ENCODE measurements at places on chromosomes 11 and 22.

DNA sequence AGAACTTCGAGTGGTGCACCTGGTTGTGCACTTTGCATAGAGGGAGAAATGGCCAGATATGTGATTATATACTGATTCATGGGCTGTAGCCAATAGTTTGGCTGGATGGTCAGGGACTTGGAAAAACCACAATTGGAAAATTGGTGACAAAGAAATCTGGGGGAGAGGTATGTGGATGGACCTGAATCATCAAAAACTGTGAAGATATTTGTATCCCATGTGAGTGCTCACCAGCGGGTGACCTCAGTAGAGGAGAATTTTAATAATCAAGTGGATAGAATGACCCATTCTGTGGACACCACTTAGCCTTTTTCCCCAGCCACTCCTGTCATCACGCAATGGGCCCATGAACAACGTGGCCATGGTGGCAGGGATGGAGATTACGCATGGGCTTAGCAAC lies 48.0 kb upstream of the NARS2 start:
- no peak for DNase-seq

GRCh38 chr11:66727282-66728037 lies 1.6 kb downstream of the SPTBN2 start:
- no peak for DNase-seq

- DNase-seq = no peak
These were observed 554 bp upstream of the NRIP3 start for GRCh38 chr11:9004183-9004926.

DNA sequence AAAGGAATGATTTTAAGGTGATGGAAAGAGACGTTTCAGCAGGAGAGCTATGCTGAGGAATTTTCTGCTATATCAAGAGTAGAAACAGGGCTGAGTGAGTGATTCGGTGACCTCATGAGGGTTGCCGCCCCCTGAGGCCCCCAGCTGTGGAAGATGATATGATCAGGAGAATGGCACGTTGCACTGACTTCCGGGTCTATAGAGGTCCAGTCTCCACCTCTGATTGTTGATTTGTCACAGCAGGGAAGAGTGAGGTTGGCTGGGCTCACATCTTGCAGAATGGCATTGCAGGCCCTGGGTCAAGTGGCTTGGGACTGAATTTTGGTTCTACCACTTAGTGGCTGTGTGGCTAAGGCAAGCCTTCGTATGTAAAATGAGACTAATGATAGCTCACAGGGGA lies 205.1 kb downstream of the SNX19 start:
- DNase-seq = no peak

- no peak for DNase-seq
These were observed 25.5 kb downstream of the NNMT start for GRCh38 chr11:114321621-114322257.

GRCh38 chr11:6523253-6523652 lies 26.2 kb downstream of the DNHD1 start:
- no peak for DNase-seq

DNA sequence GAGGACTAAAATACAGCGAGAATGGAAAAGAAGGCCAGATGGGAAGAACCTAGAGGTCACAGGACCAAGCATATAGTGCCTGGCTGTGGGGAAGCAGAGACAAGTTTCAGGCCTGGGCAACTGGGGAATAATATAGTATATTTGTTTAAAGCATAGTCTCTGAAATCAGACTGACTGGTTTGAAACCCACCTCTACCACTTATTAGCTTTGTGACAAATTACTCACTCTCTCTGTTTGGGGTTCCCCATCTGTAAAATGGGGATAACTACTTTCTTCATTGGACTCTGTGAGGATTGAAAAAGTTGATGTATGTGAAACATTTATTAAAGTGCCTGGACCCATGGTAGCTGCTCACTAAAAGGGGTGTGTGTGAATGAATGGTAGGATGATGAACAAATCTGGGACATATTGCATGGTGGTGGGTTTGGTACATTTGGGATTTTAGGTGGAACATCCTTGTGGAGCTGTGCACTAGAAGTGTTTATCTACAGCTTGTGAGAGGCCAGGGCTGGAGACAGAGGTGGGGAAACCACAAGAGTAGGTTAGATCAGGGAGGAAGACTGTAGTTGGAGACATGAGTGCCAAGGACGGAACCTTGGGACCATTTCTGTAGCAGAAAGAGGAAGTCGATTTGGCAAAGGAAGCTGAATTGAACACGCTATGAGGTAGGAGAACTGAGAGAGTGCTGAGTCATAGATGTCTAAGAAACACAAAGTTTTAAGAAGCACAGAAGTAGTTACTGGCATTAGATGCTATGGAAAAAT lies 52.6 kb downstream of the SWAP70 start:
- no peak for DNase-seq

DNA sequence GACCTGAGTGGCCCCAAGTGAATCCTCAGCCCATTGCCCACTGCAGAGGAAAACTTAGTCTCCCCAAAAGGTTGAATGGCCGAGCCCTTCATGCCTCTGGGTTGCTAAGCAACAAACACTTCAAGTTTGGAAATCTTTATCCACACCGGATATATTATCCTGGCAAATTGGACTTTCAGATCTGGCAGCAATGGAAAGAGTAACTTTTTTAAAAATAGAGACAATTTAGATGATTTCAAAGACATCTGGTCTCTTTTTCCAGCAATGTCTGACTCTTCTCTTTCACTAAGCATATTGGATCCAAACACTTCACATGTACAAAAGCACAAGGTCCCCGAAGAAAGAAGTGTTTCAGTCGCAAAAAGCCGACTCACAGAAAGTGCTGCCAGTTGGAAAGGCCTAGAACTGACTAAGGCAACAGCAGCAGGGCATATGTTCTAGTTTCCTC lies 505.3 kb downstream of the SOX6 start:
- no peak for DNase-seq

DNA sequence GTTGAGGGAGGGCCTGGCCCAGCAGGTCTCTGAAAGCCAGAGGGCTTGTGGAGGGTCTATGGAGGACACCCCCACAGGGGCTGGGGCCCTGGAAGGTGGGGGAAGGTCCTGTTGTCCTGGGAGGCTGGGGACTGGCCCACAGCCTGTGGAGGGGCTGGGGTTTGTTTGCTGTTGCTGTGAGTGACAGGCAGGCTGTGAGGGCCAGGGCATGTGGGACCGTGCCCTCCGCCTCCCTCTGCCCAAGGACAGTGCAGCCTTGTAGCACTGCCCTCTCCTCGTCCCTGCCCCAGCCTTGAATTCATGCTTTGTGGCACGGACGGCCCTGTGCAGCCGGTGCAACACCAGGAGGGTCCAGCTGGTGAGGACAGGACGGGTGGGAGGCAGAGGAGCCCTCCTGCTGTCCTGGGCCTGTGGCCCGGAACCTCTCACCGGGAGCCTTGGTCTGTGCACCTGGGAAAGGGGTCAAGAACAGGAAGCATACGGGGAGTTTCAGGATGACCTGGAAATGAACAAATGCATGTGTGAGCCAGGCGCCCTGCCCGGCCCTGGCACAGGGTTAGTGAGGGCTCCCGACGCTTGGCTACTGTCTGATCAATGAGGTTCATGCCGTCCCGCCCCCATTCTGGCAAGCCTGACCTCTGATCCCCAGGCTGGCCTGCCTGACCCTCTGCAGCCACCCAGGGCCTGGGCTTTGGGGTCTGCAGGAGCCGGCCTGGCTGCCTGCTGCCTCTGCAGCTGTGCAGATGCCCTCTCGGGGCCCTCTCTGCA lies 37.4 kb upstream of the PRODH start:
- DNase-seq = no peak

DNA sequence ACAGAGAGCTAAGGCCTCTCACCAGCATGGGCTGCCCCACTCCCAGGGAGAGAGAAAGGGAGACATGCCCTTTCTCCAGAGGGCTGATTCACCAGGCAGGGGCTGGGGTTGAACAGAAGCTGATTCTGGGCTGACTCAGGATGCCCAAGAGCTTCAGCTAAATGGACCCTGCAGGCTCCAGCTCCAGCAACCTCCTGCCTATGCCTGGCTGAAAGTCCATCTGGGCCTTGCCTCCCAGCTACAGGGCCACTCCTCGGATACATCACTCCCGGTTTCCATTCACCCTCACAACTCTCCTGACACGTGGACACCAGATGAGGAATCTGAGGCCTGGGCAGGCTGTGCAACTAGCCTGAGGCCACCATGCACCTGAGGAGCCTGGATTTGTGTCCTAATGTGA lies 215.5 kb downstream of the BUD13 start:
- no peak for DNase-seq

DNA sequence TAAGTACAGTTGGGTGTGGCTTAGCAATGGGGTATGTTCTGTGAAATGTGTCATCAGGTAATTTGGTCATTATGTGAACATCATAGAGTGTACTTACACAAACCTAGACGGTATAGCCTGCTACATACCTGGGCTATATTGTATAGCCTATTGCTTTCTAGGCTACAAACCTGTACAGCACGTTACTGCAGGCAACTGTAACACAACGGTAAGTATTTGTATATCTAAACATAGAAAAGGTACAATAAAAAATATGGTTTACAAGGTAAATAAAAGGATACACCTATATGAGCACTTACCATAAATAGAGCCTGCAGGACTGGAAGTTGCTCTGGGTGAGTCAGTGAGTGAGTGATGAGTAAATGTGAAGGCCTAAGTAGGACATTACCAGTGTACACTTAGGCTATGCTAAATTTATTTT lies 73.1 kb upstream of the GDPD4 start:
- DNase-seq = no peak

DNA sequence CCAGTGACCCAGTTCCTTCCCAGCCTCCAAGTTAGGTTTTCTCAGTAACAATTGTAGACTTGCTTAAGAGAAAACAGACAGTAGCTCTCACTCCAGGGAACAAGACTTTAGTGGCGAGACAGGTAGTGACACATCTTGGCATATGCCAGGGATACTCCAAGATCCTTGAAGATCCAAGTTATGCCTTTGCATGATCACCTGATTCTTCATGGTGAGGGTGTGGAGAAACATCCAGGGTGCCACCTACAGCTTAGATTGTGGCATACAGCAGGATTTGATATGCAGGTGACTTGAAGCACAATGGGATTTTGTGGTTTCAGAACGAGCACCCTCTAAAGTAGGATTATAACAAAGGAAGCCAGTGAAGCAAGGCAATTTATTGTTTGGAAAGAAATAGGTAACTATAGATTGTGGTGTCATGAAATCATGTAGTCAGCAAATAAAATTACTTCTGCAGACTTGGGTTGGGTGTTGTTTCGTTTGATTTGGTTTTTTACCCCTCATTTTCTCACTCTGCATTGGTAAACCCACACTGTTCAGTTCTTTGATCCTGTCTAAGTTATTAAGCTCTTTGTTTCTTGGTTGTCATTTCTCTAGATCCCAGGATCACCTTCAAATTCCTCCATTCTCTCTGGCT lies 9.2 kb downstream of the POU2AF3 start:
- DNase-seq = no peak

GRCh38 chr11:102457865-102458264 lies 5.3 kb upstream of the TMEM123 start:
- no peak for DNase-seq

- no peak for DNase-seq
These were observed 55.8 kb upstream of the THY1 start for GRCh38 chr11:119478711-119479285.

DNA sequence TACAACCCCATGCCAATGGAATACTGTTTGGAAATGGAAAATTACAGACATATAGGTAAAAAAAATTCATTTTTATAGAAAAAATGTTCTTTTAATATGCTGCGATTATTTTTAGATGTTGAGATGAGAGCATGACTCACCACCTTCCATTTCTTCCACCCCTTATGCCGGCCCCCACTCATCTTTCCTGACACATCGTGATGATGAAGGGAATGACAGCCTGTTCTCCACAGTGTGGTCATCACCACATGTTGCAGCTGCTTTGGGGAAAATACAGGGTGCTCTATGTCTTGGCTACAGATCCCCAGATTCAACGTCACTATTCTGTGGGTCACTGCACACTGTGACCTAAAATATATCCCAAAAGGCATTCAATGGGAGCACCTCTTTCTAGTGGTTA lies 916.2 kb downstream of the METTL15 start:
- no peak for DNase-seq

DNA sequence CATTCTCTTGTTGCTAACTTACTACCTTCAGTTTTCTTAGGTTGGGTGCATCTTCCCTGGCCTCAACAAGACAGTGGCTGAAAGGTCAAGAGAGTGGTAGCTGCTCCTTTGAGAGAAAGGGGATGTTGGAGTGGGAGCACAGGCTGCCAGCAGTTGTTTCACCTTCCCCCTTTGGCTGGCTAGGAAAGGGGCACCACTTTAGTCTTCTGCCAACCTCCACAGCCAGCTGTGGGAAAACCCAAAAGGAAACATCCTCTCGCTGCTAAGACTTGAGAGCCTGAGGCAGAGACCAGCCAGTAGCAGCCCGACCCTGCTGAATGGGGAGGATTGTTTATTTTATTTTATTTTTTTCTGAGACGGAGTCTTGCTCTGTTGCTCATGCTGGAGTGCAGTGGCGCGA lies 34.4 kb downstream of the MARK2 start:
- DNase-seq = no peak

DNA sequence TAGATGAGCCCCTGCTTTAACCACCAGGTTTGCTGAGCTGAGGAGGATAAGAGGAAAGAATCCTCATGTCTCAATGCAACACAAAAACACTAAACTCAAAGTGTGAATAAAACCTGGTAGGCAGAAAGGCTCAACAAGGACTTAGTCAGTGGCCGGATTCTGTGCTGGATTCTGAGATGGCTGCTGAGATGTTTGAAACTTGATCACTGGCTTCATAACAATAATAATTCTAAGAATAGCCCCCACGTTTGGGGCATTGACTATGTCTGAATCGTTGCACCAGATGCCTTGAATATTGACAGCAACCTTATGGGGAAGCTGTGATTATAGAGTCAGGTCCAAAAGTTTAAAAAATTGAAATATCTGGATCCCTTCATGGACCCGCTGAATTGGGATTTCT lies 4.6 kb downstream of the DKK3 start:
- DNase-seq = no peak

GRCh38 chr22:43945632-43946383 lies 9.4 kb upstream of the SAMM50 start:
- peak; percentile 61 for DNase-seq

DNA sequence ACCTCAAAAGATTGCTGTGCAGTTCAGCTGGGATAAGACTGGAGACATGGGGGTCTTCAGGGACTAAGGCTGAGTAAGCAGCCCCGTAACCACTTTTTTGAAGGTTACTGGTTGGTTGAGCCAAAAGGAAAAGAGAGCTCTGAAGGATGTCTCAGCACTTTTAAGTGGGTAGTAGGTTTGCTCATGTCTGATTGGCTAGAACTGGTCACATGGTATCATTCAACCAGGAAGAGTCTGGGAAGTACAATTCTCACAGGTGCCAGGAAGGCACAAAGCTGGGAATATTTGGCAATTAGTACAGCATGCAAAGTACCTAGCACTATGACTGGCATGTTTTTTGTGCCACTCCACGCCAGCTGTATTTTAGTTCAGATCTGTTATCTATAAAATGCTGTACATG lies 58.1 kb downstream of the SNX19 start:
- DNase-seq = no peak

- peak; percentile 43 for DNase-seq
These were observed 740 bp downstream of the EML3 start for GRCh38 chr11:62611705-62612365.

GRCh38 chr22:28582806-28583205 lies 96.8 kb downstream of the TTC28 start:
- DNase-seq = no peak

All from stimulated activated CD4-positive, alpha-beta T cell treated with anti-CD3 and anti-CD28 coated beads, Interleukin-1b, Interleukin-23, amount 100 ng/mL, for 24 hours (primary cell).